ENCODE measurements at places on chromosomes 3 and 15.

GRCh38 chr3:119301662-119302061 lies 7.5 kb downstream of the ARHGAP31 start:
- DNase-seq, result no peak

GRCh38 chr3:180430896-180431295 lies 171.1 kb upstream of the TTC14 start:
- no peak for DNase-seq

- no peak for DNase-seq
Observed at GRCh38 chr15:69390575-69390974, 23.6 kb upstream of the KIF23 start.

- DNase-seq, result no peak
Observed at GRCh38 chr15:83283813-83284558, 478 bp downstream of the BNC1 start.

DNA sequence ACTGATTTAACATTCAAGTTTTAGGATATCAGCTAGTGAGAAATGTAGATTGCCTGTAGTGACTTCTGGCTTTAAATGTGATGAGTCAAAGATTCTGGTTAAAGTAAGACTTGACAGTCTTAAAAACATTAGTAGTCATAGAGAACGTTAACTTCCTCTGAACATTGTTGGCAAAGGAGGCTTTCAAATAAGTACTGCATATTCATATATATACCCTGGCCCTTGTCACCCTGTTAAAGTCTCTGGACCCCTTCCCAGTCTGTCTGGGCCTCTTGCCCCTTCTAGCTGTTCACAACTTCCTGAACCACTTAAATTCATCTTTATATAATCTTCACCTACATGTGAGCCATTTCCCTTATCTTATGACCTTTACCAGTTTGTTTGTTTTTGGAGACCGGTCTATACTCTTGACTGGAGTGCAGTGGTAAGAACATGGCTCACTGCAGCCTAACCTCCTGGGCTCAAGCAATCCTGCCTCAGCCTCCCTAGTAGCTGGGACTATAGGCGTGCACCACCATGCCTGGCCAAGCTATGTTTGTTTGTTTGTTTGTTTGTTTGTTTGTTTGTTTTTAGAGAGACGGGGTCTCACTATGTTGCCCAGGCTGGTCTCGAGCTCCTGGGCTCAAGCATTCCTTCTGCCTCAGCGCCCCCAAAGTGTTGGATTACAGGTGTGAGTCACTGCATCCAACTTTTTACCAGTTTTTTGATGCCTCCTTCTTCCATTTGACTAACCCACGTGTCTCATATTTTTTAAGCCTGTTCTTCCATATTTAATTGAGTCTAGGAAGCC lies 64.4 kb upstream of the CRTC3 start:
- peak; percentile 11 for DNase-seq

DNA sequence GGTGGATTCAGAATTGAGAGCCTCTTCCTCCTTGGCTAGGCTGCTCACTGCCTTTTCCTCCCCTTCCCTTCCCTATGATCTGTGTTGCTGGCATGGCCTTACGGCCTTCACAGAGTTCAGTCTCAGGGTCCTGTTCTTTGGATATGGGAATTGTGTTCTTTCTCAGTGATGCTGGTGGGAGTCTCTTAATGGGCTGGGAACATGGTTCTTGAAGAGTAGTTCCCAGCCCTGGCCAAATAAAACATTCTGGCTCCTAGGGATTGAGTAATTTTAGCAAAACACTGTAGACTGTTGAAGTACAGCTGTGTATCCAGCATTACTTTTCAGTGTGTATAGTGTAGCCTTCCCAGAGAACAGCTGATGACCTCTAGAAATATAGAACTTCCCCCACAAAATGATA lies 22.6 kb upstream of the FILIP1L start:
- no peak for DNase-seq

GRCh38 chr3:154615471-154615870 lies 185.5 kb upstream of the GPR149 start:
- no peak for DNase-seq

DNA sequence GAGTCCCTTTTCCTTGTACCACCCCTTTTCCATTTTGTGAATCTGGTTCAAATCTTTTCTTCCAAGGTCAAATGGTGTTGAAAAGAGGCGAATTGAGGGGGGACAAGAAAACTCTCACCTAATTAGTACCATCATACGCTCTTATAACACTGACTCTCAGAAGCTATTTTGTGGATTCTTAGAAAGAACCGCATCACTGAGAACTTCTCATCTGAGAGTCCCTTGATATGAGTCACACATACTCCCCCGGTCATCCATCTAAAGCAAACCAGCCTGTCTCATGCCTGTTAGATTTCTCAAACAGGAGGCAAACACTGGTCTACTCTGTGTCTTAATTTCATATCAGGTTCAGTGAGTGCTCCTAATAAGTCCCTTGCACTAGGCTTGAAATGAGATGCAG lies 76.5 kb upstream of the SPRED1 start:
- DNase-seq, result no peak
